ENCODE measurements at places on chromosomes 2 and 18.
A peak's percentile ranks its signal among the peaks of the same experiment; 100 is the strongest.

GRCh38 chr2:25701801-25702200 is 28.4 kb upstream of the DTNB start:
- DNase-seq: no peak

GRCh38 chr2:209830722-209831465 is 59.3 kb downstream of the UNC80 start:
- DNase-seq: no peak

- no peak for DNase-seq
These were observed 81.4 kb downstream of the BCL11A start for GRCh38 chr2:60472041-60472440.

DNA sequence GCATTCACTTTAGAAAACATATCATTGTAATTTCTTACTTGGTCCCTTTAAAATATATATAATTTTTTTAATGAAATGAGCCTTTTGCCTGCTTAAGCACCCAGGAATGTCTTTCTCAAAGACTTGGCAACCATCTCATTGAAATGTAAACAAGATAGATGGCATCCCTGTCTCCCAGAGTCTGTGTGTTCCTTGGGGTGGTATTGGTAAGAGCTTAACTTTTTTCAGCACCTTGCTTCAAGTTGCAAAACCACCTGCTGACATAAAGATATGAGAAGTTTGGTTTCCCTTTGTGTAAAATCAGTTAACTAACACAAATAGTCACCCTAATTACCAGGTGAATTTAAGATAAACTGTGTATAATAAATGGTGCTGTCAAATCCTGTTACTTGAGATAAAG is 266.9 kb downstream of the DSC3 start:
- no peak for DNase-seq

GRCh38 chr18:13175754-13176210 is 42.8 kb upstream of the LDLRAD4 start:
- no peak for DNase-seq

GRCh38 chr2:217469203-217469810 is 533.5 kb downstream of the TNS1 start:
- no peak for DNase-seq

- DNase-seq: no peak
These were observed 157.9 kb upstream of the SCN7A start for GRCh38 chr2:166651991-166652390.

- DNase-seq: no peak
These were observed 33.2 kb downstream of the MYO5B start for GRCh38 chr18:50161597-50162205.

GRCh38 chr2:143262389-143262788 is 133.2 kb downstream of the ARHGAP15 start:
- DNase-seq: no peak

GRCh38 chr18:63180971-63181376 is 138.6 kb downstream of the BCL2 start:
- no peak for DNase-seq

DNA sequence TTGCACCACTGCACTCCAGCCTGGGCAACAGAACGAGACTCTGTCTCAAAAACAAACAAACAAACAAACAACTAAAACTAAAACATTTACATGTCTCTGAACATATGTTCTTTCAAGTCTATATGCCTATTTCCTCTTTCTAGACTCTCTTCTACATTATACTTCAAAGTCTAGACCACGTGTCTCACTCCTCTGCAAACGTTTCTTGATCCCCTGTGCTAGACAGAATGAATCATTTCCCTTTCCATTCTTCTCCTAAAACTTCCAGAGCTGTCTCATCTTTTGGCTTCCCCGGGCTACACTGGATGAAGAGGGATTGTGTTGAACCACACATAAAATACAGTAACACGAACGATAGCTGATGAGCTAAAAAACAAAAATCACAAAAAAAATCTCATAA is 67.1 kb downstream of the BAZ2B start:
- DNase-seq: no peak

- no peak for DNase-seq
These were observed 826.0 kb downstream of the PLCL1 start for GRCh38 chr2:198630384-198630783.

- DNase-seq: peak; percentile 57
These were observed 43.1 kb upstream of the PTH2R start for GRCh38 chr2:208363485-208363884.

- DNase-seq: no peak
These were observed 25.2 kb downstream of the RTN4 start for GRCh38 chr2:55025082-55025481.

DNA sequence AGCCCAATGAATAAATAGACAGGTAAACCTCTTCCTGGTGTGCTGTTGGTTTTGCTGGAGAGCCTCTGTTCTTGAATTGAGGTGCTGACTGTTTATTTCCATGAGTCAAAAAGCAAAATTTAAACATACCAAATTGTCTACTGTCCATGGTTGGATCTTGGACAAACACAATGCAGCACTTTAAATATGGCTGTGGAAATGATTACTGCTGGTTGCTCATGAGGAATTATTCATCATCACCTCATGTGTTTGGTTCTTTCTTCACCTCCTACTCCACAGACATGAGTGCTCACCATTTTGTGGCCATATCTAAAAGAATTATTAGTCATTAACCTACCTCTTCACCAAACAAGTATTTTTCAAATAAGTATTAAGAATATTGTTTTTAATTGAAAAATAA is 85.3 kb upstream of the GALNT5 start:
- DNase-seq: no peak

DNA sequence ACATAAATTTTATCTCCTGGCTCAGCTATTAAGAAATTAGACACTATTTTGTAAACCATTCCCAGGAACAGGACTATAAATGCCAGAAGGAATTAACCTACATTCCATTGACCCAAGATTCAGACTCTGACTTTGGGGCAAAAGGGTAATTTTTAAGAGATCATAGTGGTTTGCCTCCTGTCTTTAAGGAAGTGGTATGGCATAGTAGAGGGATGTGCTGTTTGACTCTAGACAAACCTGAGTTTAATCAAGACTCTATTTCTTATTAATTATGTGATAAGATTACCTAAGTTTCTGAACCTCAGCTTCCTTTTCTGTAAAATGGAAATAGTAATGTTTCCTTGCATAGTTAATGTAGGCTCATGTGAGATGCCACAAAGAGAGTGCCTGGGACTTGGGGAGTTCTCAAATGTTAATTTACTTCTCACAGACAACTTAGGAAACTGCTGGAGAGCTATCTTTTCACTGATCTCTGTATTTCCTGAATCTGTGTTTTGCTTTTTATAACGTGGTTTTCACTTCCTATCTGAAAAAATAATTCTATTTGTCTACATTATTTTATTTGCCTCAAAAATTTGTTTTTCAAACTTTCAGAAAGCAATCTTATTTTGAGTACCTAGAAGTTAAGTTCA is 11.9 kb upstream of the SLC40A1 start:
- DNase-seq: no peak

DNA sequence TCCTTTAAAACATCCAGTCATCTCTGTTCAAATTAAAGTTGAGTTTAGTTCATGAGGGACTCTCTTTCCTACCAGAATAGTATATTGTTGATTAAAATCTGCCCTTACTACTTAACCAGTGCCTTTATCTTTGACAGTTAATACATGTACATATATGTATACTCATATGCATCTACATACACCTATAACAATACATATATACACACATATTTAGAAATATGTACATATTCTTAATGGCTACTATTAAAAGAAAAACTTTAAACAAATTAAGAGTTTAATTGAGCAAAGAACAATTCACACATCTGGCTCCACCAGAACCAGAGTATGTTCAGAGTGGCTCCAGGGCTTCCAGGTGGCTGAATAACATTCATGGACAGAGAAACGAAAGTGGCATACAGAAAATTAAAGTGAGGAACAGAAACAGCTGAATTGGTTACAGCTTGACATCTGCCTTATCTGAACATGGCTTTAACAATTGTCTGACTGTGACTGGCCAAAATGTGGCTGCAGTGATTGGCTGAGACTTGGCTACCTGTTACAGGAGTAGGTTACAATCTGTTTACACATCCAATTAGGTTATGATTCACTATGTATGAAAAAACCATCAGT is 38.8 kb downstream of the ZNF519 start:
- DNase-seq: no peak

DNA sequence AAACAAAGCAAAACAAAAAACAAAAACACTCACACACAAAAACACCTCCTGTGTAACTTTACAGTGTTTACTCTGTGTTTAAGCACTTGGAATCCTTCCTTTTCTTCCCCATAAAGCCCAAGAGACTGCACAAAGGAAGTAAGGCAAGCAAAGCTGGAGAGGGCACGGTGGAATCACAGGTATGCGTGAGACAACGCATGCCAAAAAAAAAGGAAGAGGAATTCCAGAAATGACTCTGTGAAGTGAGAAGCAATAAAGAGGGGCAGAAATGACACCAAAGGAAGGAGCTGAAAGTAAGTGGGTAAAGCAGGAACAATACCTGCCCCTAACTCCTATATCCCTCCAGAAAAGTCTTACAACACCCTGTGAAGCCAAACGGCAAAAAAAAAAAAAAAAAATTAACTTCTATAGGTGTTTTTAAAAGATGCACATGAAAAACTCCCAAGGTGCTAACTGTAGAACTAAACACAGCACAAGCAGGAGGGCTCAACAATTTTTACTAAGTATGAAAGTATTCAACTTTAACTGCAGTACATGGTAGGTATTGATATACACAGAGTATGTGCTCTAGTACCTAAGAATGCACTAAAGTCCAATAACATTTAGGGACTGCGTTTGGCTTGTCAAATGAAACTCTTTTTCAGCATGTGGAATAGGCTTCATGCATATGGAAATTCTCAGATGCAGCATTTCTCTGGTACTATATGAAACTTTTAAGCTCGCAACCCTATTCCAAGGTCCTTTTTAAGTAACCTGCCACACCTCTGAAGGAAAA is 9.1 kb downstream of the RND3 start:
- no peak for DNase-seq

- DNase-seq: no peak
These were observed 56.1 kb upstream of the TTN start for GRCh38 chr2:178863130-178863855.

DNA sequence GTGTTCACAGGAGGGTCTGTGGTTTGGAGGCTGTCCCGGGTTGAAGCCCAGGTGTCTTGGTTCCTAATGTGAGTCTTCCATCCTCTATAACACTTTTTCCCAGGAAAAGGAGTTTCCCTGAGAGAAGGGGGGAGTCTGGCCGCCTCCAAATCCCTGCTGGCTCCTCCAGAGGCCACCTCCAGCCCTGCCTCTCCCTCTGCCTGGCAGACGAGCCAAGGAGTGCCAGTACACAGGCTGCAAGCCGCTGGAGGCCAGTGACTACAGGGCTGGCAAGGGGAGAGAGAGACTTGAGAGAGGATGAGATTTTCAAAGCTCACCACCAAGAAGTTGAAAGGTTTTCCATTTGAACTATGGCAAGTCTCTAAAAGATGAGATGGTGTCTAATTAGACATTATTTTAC is 154.2 kb upstream of the ID2 start:
- DNase-seq: no peak

DNA sequence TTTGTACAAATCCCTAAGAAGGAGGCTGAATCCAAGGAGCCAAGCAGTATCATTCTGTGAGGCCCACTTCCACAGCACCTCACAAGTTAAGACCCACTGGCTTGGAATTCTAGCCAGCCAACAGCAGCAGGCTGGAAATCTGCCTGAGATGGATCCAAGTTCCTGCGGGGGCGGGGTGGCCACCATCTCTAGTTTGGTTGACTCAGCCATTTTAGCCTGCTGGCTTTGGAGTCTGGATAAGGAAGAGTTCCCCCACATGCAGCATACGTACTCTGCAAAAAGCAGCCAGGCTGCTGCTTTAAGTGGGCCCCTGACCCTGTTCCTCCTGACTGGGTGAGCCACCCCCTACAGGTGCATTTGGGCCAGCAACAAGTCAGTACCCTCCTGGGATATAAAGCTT is 65.2 kb downstream of the FARP2 start:
- no peak for DNase-seq

DNA sequence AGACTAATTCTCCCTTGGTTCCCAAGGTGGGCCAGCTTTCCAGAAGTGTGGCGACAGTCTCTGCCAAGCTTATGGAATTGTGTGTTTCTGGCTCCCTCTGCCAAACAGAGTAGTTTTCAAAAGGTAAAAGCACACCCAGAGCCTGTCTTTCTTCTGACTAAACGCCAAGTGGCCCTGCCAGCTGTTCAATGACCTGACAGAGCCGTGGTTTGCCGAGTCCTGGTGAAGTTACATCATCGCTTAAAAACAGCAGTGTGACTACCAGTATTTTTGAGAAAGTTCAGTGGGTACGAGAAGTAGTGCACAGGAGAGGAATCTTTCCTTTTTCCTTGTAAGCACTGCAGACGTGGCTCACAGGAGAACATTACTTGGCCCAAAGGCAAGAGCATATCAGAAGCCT is 1.9 kb downstream of the PER2 start:
- peak; percentile 23 for DNase-seq

DNA sequence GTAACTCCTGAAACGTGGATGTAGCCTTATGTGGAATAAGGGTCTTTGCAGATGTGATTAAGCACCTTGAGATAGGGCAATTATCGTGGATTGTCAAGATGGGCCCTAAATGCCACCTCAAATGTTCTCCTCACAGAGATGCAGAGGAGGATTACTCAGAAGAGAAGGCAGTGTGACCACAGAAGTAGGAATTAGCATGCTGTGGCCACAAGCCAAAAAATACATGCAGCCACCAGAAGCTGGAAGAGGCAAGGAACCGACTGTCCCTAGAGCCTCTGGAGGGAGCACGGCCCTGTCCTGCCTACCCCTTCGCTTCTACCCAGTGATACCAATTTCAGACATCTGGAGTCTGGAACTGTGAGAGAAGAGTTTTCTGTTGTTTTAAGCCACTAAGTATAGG is 47.3 kb upstream of the MGAT5 start:
- DNase-seq: no peak

DNA sequence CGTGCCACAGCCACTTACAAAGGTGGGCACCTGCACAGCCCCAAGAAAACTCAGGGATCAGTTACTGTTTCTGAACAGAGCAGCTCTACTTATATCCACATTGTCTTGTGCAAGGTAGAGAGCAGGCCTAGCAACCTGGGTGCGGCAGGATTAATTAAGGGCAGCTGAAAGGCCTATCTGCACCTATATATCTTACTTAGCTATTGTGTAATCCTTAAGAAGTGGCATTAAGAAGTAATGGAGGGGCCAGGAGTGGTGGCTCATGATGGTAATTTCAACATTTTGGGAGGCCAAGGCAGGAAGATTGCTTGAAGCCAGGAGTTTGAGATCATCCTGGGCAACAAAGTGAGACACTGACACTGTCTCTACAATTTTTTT is 12.8 kb upstream of the ARL5A start:
- DNase-seq: no peak

Measured in hematopoietic multipotent progenitor cell treated with erythropoietin and hydrocortisone succinate and interleukin-3 and kit ligand, for 8 days (in vitro differentiated cells).